T-helper 17 cell (primary cell): ENCODE measurements at places on chromosomes 2 and 18. TPM values are rescaled to one million over a fixed set of nuclear protein-coding genes. Genes with fewer than 3 reads are reported as not detected.

DNA sequence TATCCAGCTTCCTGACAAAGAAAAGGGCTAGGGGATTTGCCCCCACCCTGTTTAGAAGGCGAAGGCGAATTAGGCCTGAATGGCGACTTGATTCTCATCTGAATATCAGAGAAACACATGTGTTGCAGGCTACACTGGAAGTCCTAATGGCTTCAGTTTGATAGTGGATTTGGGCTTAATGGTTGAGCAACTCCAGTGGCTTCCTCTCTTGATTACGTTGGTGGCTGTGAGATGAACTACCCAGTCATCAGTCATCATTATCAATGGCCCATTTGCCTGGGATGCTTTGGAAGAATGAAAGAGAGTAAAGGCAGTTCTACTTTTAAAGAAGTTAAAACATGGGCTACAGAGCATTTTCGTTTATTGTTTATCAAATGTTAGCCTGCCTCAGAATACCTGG is 60.9 kb upstream of the IL1R1 start:
- DNase-seq = no peak

Gene MERTK
- total RNA-seq = 0.13 TPM

DNA sequence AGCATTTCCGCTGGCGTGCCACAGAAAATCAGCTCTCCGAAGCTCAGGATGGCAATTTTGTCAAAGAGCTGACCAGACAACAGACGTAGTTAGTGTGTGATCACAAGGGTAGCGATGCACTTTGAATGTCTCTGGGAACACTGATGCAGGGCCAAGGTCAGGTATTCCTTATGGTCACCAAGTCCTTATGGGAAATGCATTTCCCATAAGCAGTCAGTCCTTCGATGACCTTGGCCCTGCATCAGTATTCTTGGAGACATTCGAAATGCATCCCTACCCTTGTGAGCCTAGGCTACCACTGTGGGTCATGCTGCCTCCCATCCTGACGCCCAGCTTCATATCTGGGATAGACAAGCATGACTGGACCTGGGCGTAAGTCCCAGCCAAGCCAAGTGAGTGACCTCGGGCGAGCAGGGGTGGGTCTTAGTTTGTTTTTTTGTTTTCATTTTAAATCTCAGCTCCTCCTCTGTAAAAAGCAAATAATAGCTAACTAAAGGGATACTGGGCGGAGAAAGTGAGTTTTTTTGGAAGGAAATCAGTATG is 13.6 kb downstream of the ABCG5 start:
- no peak for DNase-seq

GRCh38 chr2:101827246-101827645 is 129.7 kb downstream of the MAP4K4 start:
- no peak for DNase-seq

DNA sequence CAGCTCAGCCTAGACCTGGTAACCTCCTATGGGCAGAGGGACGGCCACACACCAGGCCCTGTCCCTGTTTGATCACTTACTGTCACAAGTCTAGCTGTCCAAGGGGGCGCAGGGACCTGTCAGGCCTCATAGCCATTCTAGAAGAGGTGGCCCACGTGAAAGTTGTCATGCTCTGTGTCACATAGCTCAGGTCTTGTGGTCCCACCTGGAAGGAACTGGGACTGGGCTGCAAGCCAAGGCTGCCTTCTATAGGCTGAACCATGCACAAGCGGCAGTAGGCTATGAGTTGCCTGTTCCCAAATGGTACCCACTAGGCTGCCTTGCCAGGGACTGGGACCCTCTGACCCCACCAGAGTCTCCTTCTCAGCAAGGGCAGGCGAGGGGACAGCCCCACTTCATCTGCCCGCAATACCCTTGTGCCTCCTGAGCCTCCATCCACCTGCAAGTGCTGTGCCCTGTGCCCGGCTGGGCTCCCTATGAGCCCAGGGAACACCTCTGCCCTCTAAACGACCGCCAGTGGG is 177.5 kb downstream of the ANAPC1 start:
- DNase-seq = no peak

Gene SAG
- 0.10 TPM for total RNA-seq

- DNase-seq = no peak
These were observed 364.7 kb downstream of the TXNL1 start for GRCh38 chr18:56273541-56274219.

Gene APLF
- total RNA-seq = 5.3 TPM

DNA sequence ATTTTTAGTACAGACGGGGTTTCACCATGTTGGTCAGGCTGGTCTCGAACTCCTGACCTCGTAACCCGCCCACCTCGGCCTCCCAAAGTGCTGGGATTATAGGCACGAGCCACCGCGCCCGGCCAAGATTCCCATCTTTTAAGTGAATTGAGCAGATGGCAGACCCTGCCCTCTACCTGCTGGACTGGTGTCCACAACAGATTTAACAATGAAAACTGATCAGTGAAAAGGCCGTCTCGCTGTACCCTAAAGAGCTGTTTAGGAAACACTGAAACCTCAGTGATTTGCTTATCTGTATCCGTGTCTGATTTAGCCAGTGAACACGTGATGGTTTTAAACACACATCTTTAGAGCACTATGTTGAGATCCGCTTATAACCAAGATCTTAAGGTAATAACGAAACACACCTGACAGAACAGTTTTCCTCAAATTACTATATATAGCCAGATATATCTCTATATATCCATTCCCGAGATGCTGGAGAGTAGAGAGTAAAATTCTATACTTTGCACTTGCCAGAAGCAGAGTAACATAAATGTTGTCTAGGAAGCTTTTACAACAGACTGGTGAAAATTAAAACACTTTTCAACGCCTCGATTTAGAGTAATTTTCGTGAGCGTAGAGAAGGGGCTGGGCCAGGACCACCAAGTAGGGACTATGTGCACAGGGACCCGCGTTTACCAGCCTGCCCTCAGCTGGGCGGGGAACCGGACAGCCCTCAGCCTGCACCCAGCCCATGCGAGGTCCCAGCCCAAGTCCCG is 594 bp downstream of the FAM161A start:
- DNase-seq = no peak

GRCh38 chr2:141957321-141957720 is 173.5 kb downstream of the LRP1B start:
- no peak for DNase-seq

DNA sequence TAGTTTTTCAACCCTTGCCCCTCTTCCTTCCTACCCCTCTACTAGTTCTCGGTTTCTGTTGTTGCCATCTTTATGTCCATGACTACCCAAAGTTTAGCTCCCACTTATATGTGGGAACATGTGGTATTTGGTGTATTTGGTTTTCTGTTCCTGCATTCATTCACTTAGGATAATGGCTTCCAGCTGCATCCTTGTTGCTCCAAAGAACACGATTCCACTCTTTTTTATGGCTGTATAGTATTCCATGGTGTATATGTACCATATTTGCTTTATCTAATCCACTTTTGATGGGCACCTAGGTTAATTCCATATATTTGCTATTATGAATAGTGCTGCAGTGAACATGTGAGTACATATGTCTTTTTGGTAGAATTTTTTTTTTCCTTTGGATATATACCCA is 20.6 kb upstream of the DSC1 start:
- DNase-seq = no peak

GRCh38 chr2:224612578-224612977 is 27.4 kb upstream of the CUL3 start:
- DNase-seq = no peak

GRCh38 chr2:73028841-73029240 is 42.7 kb downstream of the SFXN5 start:
- DNase-seq = no peak

DNA sequence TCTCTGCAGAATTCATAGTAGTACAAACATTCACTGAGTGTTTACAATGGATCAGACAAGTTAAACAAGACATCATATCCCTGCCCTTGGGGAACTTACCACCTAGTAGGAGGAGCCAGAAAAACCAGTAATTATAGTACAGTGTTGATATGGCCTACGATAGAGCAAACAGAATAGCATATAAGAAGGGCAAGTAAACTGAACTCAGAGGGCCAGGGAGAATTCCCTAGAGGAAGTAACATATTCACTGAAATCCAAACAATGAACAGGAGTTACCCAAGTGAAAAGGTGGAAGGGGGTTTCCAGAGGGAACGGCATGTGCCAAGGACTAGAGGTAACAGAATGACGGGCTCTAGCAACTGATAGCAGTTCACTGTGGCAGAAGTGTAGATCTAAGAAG is 34.1 kb downstream of the NHEJ1 start:
- DNase-seq = no peak

DNA sequence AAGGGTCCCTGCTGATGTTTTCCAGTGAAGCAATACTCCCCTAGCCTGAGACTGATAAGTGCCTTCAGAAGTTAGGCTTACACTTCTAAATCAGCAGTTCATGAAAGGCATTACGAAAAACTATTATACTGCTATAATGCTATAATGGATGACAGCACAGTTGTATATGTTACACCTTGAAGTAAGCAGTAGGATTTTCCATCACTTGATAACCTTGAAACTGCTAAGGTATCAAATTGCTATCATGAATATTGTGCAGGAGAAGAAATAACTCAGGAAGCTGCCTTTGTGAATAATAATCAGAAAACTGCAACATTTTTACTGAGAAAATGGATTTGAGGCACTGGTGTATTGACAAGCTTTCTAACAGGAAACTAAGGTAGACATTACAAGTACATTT is 142.3 kb downstream of the HNMT start:
- DNase-seq = no peak

- DNase-seq = no peak
These were observed 62.8 kb upstream of the YWHAQ start for GRCh38 chr2:9693646-9694045.

Gene DTNB
- total RNA-seq = 36.3 TPM

Gene DSG2
- not detected for total RNA-seq

Gene LINC00305
- total RNA-seq = not detected

Gene UBXN4
- 138 TPM for total RNA-seq
